ENCODE measurements at places on chromosomes 13 and 19. TPM values are rescaled to one million over a fixed set of nuclear protein-coding genes. Genes with fewer than 3 reads are reported as not detected.

HCST gene
- total RNA-seq, result not detected

CBLC gene
- total RNA-seq, result not detected

SIGLEC10 gene
- not detected for total RNA-seq

GPR12 gene
- not detected for total RNA-seq

PALM gene
- 5.8 TPM for total RNA-seq

FAM98C gene
- 19.7 TPM for total RNA-seq

QPCTL gene
- 5.4 TPM for total RNA-seq

PODNL1 gene
- 4.9 TPM for total RNA-seq

PSG7 gene
- total RNA-seq, result 0.06 TPM

IFNL1 gene
- total RNA-seq, result not detected
